ENCODE measurements at places on chromosomes 5 and 9.

GRCh38 chr5:179806250-179807048, at the start of gene MGAT4B:
Gene MGAT4B, minus strand, starts transcription at chr5:179806866. Its CDS starts 283 bp downstream, at chr5:179806583.
- DNase-seq, result no peak

GRCh38 chr5:156515121-156515520, 188.2 kb downstream of the SGCD start:
- no peak for DNase-seq

DNA sequence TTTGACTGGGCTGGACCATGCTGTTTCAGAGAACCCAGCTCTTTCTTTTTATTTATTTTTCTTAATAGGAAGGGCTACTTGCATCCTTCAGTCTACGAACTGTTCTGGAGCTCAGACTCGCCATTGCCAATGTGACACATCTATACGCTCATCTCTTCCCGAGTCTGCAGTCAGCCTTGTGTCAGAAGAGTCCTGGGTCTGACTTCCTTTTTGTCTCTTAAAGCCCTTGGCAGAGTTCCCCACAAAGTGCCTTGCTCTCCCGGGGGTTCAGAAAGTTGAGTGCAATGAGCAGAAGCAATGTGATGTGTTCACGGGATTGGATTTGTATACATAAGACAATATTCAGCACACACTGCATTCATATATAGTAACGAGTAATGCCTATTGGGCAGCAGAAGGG, 140.4 kb downstream of the ATPSCKMT start:
- no peak for DNase-seq

DNA sequence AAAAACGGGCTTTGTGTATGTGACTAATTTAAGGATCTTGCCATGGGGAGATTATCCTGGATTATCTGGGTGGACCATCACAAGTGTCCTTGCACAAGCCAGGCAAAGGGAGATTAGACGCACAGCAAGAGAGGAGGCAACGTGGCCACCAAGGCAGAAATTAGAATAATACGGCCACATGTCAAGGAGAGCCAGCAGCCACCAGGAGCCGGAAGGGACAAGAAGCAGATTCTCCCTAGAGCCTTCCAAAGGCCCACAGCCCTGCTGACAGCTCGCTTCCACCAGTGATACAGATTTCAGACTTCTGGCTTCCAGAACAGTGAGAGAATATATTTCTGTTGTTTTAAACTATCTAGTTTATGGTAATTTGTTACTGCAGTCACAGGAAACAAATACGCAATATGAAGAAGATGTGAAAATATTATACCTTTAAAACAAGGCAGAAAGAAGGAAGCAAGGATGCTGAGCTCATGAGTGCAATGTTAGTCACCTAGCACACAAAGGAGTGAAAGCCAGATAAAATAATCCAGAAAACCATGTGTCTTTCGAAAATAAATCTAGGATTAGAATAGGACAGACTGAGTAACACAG, 28.7 kb upstream of the F2RL1 start:
- no peak for DNase-seq

- no peak for DNase-seq
Measured at GRCh38 chr9:31730398-31730797, 654.0 kb upstream of the ACO1 start.

GRCh38 chr5:154244476-154244875, 53.9 kb downstream of the GALNT10 start:
- no peak for DNase-seq

GRCh38 chr9:113528088-113528487, 64.6 kb downstream of the RGS3 start:
- DNase-seq, result no peak

DNA sequence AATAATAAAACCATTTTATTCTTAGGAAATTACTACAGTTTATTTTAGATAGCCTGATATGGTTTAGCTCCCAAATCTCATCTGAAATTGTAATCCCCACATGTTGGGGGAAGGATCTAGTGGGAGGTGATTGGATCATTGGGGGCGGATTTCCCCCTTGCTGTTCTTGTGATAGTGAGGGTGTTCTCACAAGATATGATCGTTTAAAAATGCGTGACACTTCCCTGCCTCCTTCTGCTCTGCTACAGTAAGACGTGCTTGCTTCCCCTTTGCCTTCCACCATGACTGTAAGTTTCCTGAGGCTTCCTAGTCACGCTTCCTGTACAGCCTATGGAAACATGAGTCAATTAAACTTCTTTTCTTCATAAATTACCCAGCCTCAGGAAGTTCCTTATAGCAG, 122.4 kb upstream of the FGF10 start:
- no peak for DNase-seq
